ENCODE measurements at places on chromosomes 4 and X.
A peak's percentile ranks its signal among the peaks of the same experiment; 100 is the strongest.

GRCh38 chr4:10608501-10609219 is 75.9 kb downstream of the CLNK start:
- no peak for DNase-seq

DNA sequence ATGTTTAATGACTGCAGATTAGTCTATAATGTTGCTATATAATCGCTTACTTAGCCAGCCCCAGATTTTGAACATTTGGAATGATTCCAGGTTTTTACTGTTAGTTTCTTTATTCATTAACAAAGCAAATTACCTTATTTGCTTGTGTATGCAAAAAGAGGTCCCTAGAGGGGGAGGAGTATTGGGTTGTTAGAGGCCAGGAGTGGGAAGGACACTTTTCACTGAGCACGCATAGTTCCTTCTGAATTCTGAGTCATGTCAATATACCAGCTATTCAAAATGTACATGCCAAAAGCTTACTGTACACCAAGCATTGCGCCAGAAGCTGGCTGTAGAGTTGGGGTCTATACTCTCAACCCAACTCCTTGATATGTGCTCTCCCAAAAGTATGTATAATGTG is 5.1 kb upstream of the DGAT2L6 start:
- DNase-seq, result no peak

DNA sequence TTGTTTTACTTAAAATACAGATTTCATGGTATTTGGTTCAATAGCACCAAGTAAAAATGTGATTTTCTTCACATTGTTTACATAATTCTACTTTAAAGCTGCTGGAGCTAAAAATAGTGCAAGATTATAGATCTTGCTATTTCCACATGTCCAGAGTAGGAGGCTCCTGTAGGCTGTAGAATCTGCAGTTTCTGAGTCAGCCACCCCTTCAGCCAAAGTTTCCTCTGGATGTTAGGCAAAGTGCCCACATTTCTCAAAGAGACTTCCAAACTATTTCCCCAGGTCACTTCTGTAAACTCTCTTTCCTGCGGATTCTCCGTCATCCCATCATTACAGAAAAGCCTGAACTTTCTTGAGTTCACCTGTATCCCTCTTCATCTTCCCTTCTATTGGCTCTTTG is 342.5 kb upstream of the FSTL5 start:
- DNase-seq, result no peak

DNA sequence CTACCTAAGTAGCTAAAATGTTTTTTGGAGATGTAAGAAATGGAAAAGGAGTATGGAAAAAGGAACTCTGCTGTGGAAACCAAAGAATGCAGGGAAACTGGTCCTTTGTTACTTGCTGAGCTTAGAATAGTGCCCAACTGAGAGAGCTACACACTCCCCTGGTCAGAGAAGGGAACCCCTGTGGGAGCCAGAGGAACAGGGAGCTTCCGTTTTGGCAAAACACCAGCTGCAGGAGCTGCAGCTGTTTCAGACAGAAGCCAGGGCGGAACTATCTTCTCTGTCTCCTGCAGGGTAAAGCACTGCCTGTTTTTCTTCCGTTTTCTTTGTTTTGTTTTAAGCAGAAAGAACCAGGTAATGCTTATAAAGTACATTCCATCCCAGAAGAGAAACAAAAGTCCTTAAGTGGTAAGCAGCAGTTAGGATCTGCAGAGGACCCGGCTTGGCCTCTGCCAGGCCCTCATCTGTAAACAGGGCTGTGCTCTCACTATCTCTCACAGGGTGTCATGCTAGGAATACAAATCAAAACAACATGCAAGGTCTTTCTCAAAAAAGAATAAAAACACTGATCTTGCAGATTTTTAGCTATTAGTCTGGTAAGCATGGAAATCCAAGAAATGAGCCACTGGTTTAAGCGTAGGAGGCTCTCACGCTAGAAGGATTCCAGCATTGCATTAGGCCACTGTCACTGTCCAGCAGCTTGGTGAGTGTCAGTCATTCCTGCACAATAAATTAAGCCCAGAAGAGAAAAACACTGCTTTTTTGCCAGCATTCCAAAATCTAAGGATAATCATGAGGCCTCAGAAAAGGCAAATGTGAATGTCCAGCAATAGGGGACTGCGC is 76.1 kb downstream of the CHST7 start:
- DNase-seq, result peak; percentile 88

GRCh38 chr4:3747581-3747904 is 18.6 kb upstream of the ADRA2C start:
- no peak for DNase-seq

DNA sequence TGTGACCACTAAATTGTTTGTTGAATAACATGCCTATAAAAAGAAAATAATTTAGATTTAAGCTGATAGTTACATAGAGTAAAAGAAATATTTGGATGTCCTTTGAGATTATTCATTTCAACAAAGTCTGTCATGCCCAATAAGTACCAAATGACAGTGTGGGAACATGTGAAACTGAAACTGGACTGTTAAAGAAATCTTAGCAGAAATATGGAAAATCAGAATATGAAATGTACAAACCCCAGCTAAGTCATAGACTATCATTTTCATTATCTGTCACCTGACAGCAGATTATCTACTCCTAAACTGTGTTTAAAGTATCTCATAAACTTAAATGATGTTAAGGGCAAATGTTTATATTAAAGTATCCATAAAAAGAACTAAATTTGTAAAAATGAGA is 437.8 kb upstream of the FAM241A start:
- DNase-seq, result no peak

Measured in KBM-7 (cell line).